CD4-positive, alpha-beta T cell (primary cell): ENCODE measurements at places on chromosomes 2 and 18. TPM values are rescaled to one million over a fixed set of nuclear protein-coding genes. Genes with fewer than 3 reads are reported as not detected.

DNA sequence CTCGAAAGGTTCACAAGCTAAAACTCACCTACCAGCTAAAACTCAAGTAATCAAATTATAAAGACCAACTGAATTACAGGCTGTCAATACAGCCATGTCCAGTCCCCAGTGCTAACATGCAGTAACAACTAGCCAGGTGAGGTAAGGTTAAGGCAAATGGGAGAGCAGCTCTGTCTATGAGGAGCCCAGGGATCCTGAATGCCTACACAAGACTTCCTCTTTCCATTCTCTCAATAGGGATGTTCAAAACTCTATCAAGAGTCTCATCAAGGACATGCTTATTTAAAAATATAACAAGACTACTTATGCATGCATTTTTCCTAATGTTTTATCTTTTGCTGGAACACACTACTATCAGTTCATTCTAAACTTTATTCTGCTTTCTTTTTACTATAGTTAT lies 20.4 kb downstream of the REV1 start:
- no peaks in the 10 kb centered on the region for H3K36me3 ChIP-seq
- no peaks in the 10 kb centered on the region for H3K27me3 ChIP-seq
- H3K27ac ChIP-seq: no peak overlapping the region
- H3K4me1 ChIP-seq: no peaks in the 10 kb centered on the region
- no peak for DNase-seq

GRCh38 chr2:72084584-72084976 lies 63.1 kb downstream of the CYP26B1 start:
- no peak for DNase-seq
- no peak overlapping the region for H3K4me3 ChIP-seq
- H3K4me1 ChIP-seq: no peaks in the 10 kb centered on the region
- no peaks in the 10 kb centered on the region for H3K36me3 ChIP-seq
- no peak overlapping the region for H3K27ac ChIP-seq

DNA sequence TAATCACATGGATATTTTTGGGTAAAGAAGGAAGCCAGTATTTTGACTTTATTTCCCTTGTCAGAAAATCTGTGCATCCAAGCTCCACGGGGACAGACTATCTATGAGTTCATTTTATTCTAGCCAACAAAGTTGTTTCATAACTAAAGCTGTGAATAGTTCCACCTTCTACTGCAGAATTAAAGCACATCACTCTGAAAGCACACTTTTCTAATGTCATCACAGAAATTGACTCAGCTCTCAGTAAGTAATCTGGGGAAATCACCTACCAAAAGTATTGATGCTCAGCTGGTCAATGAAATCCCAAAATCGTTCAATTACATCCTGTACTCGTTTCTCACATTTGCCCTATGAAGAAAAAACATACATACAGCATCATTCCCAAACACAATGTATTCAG lies 19.1 kb downstream of the IAH1 start:
- H3K36me3 ChIP-seq: peaks cover 88% of the 10 kb centered on the region
- H3K27me3 ChIP-seq: no peaks in the 10 kb centered on the region
- no peak for DNase-seq

- H3K4me1 ChIP-seq: no peaks in the 10 kb centered on the region
- no peaks in the 10 kb centered on the region for H3K36me3 ChIP-seq
- DNase-seq: no peak
- no peak overlapping the region for H3K4me3 ChIP-seq
- peaks cover 9% of the 10 kb centered on the region for H3K27me3 ChIP-seq
Measured at GRCh38 chr2:235201756-235202155, 249.9 kb downstream of the SH3BP4 start.

Gene MTX2
- total RNA-seq: 5.0 TPM

Gene COL4A3
- not detected for total RNA-seq

DNA sequence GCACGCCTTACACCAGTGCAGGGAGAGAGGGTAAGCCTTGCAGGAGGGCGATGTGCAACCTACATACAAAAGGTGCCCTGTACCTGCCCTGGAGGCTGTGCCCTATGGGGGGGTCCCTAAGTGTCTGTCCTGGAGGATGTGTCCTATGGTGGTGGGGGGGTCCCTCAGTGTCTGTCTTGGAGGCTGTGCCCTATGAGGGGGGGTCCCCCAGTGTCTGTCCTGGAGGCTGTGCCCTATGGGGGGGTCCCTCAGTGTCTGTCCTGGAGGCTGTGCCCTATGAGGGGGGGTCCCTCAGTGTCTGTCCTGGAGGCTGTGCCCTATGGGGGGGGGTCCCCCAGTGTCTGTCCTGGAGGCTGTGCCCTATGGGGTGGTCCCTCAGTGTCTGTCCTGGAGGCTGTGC lies 216.6 kb downstream of the HDAC4 start:
- H3K27me3 ChIP-seq: no peaks in the 10 kb centered on the region
- H3K27ac ChIP-seq: no peak overlapping the region
- H3K4me3 ChIP-seq: no peak overlapping the region
- H3K4me1 ChIP-seq: no peaks in the 10 kb centered on the region
- H3K36me3 ChIP-seq: peaks cover 80% of the 10 kb centered on the region

GRCh38 chr2:121705390-121705789 lies 31.3 kb downstream of the NIFK start:
- H3K36me3 ChIP-seq: no peaks in the 10 kb centered on the region
- H3K4me3 ChIP-seq: no peak overlapping the region
- no peak for DNase-seq
- no peaks in the 10 kb centered on the region for H3K27me3 ChIP-seq

DNA sequence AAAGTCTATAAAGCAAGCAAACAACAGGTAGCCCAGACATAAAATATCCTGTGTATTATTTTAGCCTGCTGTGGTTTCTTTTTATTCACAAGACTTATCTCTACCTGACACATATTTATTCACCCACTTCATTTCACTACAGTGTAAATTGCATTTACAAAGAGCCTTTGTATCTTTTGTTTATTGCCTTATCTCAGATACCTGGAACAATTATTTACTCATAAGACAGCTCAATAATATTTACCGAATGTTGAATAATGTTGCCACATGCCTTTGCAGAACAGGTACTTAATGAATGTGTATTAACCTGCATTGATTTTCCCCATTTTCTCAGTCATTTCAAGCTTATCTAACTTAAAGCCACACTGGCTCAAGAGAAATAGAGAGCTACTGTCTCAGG lies 603.6 kb downstream of the FBXO15 start:
- H3K4me1 ChIP-seq: no peaks in the 10 kb centered on the region
- H3K36me3 ChIP-seq: no peaks in the 10 kb centered on the region
- H3K27ac ChIP-seq: no peak overlapping the region
- no peak for DNase-seq
- no peak overlapping the region for H3K4me3 ChIP-seq

DNA sequence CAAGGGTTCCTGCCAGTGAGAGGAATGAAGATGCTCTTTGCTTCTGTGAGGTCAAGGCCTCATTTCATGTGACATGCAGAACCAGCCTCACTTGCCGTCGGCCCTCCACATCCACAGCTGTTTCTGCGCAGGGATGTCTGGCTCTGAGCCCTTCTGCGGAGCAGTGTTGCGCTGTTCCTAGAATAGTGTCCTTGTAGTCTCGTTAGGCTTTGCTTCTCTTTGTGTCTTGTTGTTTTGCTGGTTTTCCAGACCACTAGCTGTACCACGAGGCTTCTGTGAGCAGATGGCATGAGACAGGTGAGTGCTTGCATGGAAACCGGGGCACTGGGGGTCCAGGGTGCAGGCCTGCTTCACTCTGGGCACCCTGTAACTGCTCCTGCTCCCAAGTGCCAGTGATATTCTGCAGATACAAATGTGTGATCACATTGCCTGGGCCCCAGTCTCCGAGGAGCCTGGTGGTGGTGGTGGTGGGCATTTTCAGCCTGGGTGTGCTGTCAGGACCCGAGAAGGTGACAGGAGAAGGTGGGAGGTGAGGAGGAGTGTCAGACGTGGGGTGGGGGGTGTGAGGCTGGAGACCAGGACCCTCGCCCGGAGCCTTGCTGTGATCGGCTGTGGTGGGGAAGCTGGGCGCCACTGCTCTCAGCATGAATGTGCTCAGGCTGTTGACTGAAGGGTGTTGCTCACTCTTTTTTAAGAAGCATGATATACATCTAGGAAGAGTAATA lies 34.3 kb downstream of the LDLRAD4 start:
- H3K4me3 ChIP-seq: no peak overlapping the region
- DNase-seq: no peak
- H3K27me3 ChIP-seq: no peaks in the 10 kb centered on the region
- H3K27ac ChIP-seq: no peak overlapping the region

Gene DQX1
- total RNA-seq: not detected

DNA sequence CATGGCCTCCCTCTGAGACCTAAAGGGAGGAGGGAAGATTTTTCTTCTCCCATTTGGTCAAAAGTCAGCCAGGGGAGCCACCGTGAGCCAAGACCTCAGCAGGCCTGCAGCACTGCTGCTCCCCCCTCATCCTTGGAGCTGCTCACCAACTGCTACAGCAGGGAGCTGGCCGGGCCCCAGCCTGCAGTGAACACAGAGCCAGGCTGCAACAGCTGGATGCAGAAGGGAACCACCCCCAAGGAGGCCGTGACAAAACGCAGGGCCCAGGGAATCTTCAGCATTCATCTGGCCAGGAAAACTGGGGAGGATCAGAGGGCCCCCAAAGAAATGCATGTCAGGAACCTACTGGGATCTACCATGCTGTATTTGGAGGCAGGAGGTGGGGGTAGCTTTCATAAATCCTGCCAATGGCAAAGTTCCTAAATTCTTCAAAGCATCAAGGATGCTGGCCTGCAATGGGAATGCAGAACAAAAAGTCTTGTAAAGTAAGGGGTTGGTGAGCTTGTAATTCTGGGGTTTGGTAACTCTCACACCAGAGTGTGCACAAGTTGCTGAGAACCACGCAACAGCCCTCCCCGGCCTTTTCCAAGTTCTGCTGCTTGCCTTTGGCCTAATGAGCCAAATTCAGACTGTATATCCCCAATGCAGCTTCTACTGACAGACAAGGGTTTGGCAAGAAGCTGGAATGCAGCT lies 61.0 kb downstream of the CACNB4 start:
- no peak overlapping the region for H3K27ac ChIP-seq
- no peaks in the 10 kb centered on the region for H3K36me3 ChIP-seq
- no peak overlapping the region for H3K4me3 ChIP-seq
- DNase-seq: no peak
- H3K27me3 ChIP-seq: no peaks in the 10 kb centered on the region
- H3K4me1 ChIP-seq: no peaks in the 10 kb centered on the region

- no peaks in the 10 kb centered on the region for H3K27me3 ChIP-seq
- H3K27ac ChIP-seq: no peak overlapping the region
- H3K4me3 ChIP-seq: no peak overlapping the region
Measured at GRCh38 chr2:202104286-202104870, 31.3 kb downstream of the KIAA2012 start.

Gene CDH2
- not detected for total RNA-seq

- no peak for DNase-seq
- H3K27me3 ChIP-seq: no peaks in the 10 kb centered on the region
- H3K27ac ChIP-seq: no peak overlapping the region
- no peak overlapping the region for H3K4me3 ChIP-seq
Measured at GRCh38 chr2:66456183-66457041, 21.5 kb downstream of the MEIS1 start.

DNA sequence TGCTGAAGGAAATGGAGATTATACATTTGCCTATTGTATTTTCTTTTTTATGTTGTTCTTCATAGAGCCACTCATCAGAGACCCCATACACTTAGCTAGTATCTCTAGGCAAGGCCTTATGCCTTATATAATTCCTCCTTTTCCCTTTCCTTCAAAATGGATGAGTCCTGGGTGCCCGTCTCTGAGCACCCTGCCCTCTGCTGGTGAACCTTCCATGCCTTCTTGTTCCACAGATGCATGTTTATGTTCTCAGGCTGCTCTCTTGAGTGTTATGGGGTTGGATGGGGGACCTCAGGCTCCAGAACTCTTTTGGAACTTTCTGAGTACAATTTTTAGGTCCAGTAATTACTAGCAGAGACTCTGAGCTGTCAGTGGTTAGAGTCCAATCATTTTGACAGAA lies 368.6 kb upstream of the SPRED2 start:
- DNase-seq: no peak
- H3K4me3 ChIP-seq: no peak overlapping the region
- no peaks in the 10 kb centered on the region for H3K4me1 ChIP-seq
- H3K36me3 ChIP-seq: no peaks in the 10 kb centered on the region
- no peaks in the 10 kb centered on the region for H3K27me3 ChIP-seq
- no peak overlapping the region for H3K27ac ChIP-seq

- no peaks in the 10 kb centered on the region for H3K36me3 ChIP-seq
- DNase-seq: no peak
- H3K27ac ChIP-seq: no peak overlapping the region
- no peak overlapping the region for H3K4me3 ChIP-seq
- peaks cover 2% of the 10 kb centered on the region for H3K27me3 ChIP-seq
- no peaks in the 10 kb centered on the region for H3K4me1 ChIP-seq
Measured at GRCh38 chr2:71850306-71850801, 297.3 kb downstream of the CYP26B1 start.

DNA sequence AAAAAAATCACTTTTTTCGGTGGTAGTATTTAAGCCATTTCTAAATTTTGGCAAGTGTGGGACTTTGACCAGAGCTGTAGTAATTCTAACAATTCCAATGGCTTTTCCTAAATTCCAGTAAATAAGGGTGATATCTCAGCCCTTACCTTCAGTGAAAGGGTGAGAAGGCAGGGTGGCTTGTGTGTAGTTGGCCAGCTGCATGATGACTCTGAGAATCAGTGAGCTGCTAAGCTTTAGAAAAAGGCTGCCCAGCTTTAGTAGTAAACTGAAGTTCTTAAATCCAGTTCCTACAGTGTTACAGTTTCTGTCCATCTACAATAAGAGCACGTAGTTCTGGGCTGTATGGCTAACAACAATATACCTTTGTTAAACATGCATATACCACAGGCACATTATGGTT lies 42.0 kb downstream of the OXER1 start:
- peaks cover 4% of the 10 kb centered on the region for H3K36me3 ChIP-seq
- no peak overlapping the region for H3K27ac ChIP-seq
- H3K4me3 ChIP-seq: no peak overlapping the region
- no peak for DNase-seq
- H3K27me3 ChIP-seq: no peaks in the 10 kb centered on the region
- no peaks in the 10 kb centered on the region for H3K4me1 ChIP-seq

DNA sequence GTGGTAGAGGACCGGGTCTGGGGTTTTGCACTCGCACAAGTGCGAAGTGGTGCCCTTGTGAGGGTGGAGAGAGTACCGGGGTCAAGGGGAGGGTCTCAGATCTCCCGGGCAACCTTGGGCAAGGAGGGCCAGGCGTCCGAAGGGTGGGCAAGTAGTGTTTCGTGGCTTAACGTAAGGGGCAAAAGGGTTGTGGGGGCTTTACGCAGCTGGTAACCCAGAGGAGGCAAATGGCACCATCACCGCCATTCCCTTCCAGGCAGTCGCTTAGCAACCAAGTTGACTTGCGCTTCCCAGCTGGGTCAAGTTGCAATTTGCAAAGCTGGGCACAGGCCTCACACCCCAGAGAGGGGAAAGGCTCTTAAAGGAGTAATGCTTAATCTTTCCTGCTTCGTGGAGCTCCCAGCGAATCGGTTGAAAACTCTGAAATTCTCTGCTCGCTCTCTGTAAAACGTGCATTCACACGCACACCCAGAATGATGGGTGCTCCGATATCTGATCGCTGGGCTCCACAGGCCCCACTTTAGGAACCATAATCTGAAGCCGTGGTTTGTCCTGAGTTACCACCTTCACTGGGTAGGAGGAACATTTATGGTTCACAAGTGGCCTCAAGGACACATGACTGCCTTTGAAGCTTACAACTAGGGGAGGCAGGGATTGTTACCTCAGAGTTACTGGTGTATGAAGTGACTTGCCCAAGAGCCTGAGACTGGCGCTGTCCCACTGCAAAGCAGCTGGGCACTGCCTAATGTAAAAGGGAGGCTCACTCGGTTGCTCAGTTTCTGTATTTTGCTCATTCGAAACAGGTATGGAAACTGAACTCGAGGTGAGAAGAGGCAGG lies 127.9 kb downstream of the UXS1 start:
- DNase-seq: no peak
- H3K4me1 ChIP-seq: peaks cover 18% of the 10 kb centered on the region
- H3K27ac ChIP-seq: no peak overlapping the region
- H3K27me3 ChIP-seq: peaks cover 7% of the 10 kb centered on the region

Gene C2orf66
- total RNA-seq: not detected
